ENCODE measurements at places on chromosomes 1 and 21.

DNA sequence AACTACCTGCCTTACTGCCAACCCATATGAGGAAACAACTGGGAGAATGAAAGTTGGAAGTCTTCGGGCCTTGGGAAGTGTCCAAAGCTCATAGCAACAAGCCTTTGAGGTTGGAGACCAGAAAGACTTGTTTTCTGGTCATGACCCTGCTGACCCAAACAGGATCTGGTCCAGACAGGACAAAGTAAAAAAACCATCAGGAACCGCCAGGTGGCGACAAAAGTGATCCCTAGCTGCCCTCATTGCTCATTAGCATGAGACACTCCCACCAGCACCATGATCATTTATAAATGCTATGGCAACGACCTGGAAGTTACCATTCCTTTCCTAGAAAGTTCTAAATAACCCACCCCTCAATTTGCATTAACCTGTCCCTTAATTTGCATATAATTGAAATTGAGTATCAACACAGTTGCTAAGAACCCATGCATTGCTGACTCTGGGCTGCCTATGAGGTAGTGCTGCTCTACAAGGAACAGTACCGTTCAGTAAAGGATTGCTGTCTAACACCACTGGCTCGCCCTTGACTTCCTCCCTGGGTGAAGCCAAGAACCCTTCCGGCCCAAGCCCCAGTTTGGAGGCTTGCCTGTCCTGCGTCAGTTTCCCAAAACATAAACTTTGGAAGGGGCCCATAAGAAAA lies 89.0 kb downstream of the URB2 start:
- no peaks in the 10 kb centered on the region for H3K36me3 ChIP-seq
- DNase-seq = peak; percentile 35
- H3K27ac ChIP-seq = no peak overlapping the region

DNA sequence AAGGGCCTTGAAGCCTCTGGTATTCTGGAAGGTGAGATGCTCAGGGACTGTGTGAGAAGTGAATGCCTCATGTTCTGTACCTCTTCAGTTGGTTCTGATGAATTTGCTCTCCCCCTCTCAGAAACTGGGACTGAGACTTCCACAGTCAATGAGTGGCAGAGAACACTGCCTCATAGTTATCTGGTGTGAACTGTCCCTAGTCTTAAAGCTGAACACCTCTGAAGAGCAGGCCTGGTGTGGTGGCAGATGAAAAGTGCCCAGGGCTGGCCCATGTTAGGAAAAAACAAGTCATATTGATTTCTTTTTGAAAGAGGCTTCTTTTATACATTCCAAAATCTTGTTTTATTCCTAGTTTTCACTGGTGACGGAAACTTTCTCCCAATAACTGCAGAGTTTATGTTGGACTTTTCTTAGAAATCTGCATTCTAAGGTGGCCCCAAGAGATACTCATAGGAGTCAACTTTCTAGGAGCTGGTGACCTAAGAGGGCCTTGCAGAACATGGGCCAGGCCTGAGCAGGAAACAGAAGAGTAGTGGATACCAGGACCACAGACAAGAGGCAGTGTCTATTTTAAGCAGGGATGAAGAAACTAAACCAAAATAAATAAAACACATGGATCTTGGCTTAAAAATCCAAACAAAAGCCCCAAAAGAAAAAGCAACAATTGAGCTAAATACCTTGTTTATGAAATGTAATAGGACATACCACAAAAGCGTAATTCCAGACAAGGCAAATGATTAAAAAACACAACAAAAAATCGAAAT lies 19.5 kb downstream of the DUSP10 start:
- H3K27me3 ChIP-seq = no peaks in the 10 kb centered on the region
- DNase-seq = no peak
- peaks cover 76% of the 10 kb centered on the region for H3K36me3 ChIP-seq
- H3K4me1 ChIP-seq = peaks cover 62% of the 10 kb centered on the region
- H3K27ac ChIP-seq = no peak overlapping the region

DNA sequence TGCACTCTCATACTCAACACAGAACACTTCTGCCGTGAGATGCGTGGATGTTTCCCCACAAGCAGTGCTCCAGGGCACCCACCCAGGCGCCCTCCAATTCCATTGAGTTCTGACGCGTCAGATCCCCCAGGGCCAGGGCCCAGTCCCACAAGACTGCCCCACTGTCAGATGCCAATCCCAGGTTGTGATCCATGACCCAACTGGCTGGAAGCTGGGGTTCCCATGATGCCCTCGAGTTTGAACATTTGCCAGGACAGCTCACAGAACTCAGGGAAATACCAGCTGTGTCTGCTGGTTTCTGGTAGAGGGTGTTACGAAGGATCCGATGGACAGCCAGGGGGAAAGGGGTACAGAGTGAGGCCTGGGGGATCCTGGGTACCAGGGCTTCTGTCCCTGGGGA lies 58.4 kb downstream of the AGPAT3 start:
- peaks cover 6% of the 10 kb centered on the region for H3K36me3 ChIP-seq
- peaks cover 47% of the 10 kb centered on the region for H3K4me1 ChIP-seq
- no peak overlapping the region for H3K4me3 ChIP-seq
- H3K27ac ChIP-seq = no peak overlapping the region
- DNase-seq = no peak
- no peaks in the 10 kb centered on the region for H3K27me3 ChIP-seq

DNA sequence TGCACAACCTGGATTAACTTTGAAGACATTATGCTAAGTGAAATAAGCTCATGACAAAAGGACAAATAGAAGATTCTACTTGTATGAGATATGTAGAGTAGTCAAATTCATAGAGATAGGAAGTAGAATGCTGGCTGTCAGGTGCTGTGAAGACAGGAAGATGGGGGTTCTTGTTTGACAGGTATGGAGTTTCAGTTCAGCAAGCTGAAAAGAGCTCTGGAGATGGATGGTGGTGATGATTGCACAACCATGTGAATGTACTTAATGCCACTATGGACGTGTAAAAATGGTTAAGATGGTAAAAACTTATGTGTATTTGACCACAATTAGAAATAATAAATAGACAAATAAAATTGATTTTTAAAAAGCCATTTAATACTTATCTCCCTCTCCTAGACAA lies 169.8 kb upstream of the DUSP10 start:
- H3K4me1 ChIP-seq = peaks cover 9% of the 10 kb centered on the region
- H3K27me3 ChIP-seq = peaks cover 3% of the 10 kb centered on the region
- no peak overlapping the region for H3K4me3 ChIP-seq

DNA sequence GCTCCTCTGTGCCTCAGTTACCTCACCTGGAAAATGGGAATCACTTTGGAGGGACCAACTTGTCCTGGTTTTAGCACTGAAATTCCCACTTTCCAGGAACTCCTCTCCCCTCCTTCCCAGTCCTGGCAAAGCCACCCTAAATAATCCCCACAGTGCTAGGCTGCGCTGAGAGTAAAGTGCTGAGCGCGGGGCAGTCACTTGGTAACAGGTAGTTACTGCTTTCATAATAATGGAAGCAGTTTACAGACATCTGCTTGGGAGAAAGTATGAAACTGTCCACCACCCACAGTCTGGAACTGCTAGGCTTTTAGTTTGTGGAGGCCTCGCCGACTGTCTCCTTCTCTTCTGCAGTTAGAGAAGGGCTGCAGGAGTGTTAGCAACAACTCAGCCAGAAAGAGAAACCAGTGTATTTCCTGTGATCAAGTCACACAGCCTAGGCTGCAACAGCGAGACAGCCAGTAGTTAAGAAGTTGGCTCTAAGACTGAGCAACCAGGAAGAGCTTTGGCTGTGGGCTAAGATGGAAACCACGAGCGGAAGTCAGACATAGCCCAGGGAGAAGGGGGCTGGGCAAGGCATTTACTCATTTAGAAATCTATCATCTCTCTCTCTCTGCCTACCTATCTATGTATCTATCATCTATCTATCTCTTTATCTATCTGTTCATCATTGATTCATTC lies 30.8 kb upstream of the ABCG1 start:
- peak overlapping the region; percentile 53 for H3K4me3 ChIP-seq
- H3K4me1 ChIP-seq = peaks cover 74% of the 10 kb centered on the region
- peak; percentile 88 for DNase-seq
- no peaks in the 10 kb centered on the region for H3K27me3 ChIP-seq
- peaks cover 19% of the 10 kb centered on the region for H3K36me3 ChIP-seq

GRCh38 chr1:53655931-53656746 lies 82.8 kb downstream of the GLIS1 start:
- H3K27me3 ChIP-seq = peaks cover 14% of the 10 kb centered on the region
- no peaks in the 10 kb centered on the region for H3K4me1 ChIP-seq
- DNase-seq = no peak
- H3K36me3 ChIP-seq = no peaks in the 10 kb centered on the region
- H3K27ac ChIP-seq = no peak overlapping the region

GRCh38 chr1:236301958-236302335 lies 20.2 kb upstream of the ERO1B start:
- H3K4me1 ChIP-seq = no peaks in the 10 kb centered on the region
- no peaks in the 10 kb centered on the region for H3K36me3 ChIP-seq
- H3K4me3 ChIP-seq = no peak overlapping the region
- H3K27me3 ChIP-seq = peaks cover 2% of the 10 kb centered on the region
- H3K27ac ChIP-seq = no peak overlapping the region

DNA sequence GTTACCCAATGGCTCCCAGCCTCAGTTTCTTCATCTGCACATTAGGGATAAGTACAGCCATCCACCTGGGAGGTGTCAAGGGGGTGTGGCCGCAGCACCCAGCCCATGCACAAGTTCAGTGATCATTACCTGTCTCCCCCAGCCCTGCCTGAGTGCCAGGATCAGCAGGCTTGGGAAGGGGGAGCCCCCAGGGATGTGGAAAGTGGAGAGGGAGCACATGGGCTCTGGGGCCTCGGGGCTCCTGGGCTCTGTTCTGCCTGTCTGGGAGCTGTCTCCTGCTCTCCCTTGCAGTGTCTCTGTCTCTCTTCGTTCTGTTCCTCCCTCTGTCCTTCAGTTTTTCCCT lies 10.8 kb upstream of the PADI1 start:
- no peaks in the 10 kb centered on the region for H3K36me3 ChIP-seq
- peaks cover 3% of the 10 kb centered on the region for H3K4me1 ChIP-seq
- H3K4me3 ChIP-seq = no peak overlapping the region
- no peak for DNase-seq

GRCh38 chr1:157658571-157658970 lies 42.0 kb downstream of the FCRL3 start:
- no peak overlapping the region for H3K27ac ChIP-seq
- H3K36me3 ChIP-seq = no peaks in the 10 kb centered on the region
- DNase-seq = no peak

DNA sequence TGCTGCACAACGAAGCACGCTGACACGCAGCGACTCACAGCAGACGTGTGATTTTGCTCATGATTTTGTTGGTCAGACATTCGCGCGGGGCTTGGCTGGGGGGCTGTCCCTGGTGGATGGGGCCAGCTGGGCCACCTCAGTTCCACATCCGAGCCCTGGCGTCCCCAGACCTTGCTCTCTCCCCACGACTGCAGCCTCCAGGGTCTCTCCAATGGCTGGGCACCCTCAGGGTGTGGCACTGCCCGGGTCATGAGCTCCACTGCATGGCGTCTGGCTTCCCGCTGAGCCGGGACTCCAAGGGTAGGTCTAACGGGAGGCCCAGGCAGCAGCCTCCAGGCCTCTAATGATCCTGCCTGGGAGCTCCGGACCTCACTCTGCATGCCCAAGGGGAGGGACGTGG lies 173.0 kb upstream of the AJAP1 start:
- no peak overlapping the region for H3K4me3 ChIP-seq
- H3K27ac ChIP-seq = no peak overlapping the region
- no peak for DNase-seq
- H3K27me3 ChIP-seq = no peaks in the 10 kb centered on the region

- no peaks in the 10 kb centered on the region for H3K4me1 ChIP-seq
- H3K27ac ChIP-seq = no peak overlapping the region
- no peak for DNase-seq
- no peaks in the 10 kb centered on the region for H3K36me3 ChIP-seq
- H3K27me3 ChIP-seq = peaks cover 20% of the 10 kb centered on the region
These were observed 55.2 kb downstream of the SDC3 start for GRCh38 chr1:30853350-30853749.

GRCh38 chr1:193558491-193559028 lies 372.1 kb upstream of the B3GALT2 start:
- no peaks in the 10 kb centered on the region for H3K27me3 ChIP-seq
- DNase-seq = no peak
- peaks cover 11% of the 10 kb centered on the region for H3K36me3 ChIP-seq
- peak overlapping the region; percentile 31 for H3K27ac ChIP-seq

DNA sequence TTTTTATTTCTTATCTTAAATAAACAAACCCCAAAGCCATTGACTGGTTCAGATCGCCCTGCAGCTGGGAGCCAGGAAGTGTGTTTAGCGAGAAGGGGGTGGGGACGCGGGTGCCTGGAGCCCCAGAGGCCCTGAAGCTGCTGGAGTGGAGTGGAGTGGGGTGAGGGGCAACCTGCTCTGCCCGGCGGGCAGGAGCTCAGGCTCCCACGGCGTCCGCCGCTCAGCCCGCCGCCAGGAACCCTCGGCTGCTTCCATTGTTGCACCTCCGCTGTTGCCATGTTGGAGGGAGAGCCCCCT lies 673 bp downstream of the PIK3C2B start:
- peaks cover 62% of the 10 kb centered on the region for H3K4me1 ChIP-seq
- DNase-seq = peak; percentile 68
- H3K4me3 ChIP-seq = peak overlapping the region; percentile 88
- H3K36me3 ChIP-seq = peaks cover 9% of the 10 kb centered on the region

DNA sequence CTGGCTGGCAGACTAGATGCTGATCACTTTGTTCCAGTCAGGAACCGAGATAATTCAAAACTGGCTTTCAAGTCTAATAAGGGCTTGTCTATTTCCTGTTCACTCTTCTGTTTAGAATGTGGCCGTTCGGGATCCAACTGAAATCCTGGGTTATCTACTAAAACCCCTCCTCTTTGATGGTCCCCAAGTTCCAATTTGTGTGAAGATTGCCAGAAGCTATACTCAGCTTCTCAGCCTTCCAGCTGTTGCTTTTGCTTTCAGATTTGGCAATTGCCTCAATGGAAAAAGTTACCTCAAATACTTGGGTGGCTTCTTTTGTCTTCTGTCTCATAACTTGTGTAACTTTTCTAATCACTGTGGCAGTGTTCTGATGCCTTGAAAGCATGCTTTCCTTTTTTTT lies 43.7 kb downstream of the BTBD8 start:
- H3K36me3 ChIP-seq = no peaks in the 10 kb centered on the region
- peaks cover 8% of the 10 kb centered on the region for H3K4me1 ChIP-seq
- DNase-seq = peak; percentile 11
- H3K27me3 ChIP-seq = no peaks in the 10 kb centered on the region

DNA sequence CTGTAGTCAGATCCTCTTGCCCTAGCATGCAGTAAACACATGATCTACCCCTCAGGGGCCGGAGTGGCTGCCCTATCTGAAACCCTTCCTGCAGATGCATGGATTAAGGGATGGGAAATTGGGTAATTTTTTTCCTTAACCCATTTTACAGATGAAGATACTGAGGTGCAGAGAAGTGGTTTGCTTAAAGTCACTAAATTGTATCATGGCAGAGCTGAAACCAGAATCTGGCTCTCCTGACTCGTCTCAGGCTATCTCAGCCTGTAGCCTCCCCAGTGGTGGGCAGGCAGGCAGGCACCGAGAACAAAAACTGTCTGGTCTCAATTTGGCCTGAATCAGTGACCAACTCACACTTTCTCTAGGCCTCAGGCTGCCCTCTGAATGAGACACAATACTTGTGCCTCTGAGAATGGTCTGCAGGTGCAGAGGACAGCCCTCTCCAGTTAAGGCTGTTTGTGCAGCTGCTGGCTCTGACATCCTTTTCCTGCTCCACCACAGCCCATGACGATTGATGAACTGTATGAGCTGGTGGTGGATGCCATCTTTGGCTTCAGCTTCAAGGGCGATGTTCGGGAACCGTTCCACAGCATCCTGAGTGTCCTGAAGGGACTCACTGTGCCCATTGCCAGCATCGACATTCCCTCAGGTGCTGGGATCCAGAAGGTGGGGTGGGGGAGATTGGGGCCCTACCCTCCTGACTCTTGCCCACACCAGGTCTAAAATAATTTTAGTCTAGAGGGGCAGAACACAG lies 1.5 kb downstream of the NAXE start:
- peaks cover 25% of the 10 kb centered on the region for H3K4me1 ChIP-seq
- H3K27me3 ChIP-seq = no peaks in the 10 kb centered on the region
- peaks cover 21% of the 10 kb centered on the region for H3K36me3 ChIP-seq
- no peak for DNase-seq

- H3K27ac ChIP-seq = no peak overlapping the region
- H3K36me3 ChIP-seq = no peaks in the 10 kb centered on the region
- H3K4me1 ChIP-seq = peaks cover 7% of the 10 kb centered on the region
These were observed 101.4 kb upstream of the PDE4B start for GRCh38 chr1:65691152-65691900.
